ENCODE measurements at places on chromosomes 7 and 10.

DNA sequence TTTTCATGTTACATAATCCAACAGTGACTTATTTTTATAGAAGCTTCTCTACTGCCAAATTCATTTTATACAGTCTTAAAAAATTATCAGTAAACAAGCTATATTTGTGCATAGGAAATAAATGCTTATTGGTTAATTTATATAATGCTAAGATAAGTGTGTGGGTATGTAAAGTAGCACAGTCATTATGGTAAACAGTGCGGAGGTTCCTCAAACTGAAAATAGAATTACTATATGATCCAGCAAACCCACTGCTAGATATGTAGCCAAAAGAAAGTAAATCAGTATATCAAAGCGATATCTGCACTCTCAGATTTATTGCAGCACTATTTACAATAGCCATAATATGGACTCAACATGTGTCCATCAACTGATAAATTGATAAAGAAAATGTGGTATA, 71.1 kb downstream of the ATRNL1 start:
- DNase-seq: no peak

GRCh38 chr7:74612015-74612829, 45.3 kb upstream of the GTF2I start:
- peak; percentile 55 for DNase-seq

GRCh38 chr10:130932326-130933007, 379.1 kb downstream of the TCERG1L start:
- DNase-seq: peak; percentile 61

GRCh38 chr10:62924344-62924748, 108.2 kb upstream of the EGR2 start:
- DNase-seq: peak; percentile 20

GRCh38 chr10:80927419-80928078, 389.8 kb downstream of the SH2D4B start:
- DNase-seq: no peak

DNA sequence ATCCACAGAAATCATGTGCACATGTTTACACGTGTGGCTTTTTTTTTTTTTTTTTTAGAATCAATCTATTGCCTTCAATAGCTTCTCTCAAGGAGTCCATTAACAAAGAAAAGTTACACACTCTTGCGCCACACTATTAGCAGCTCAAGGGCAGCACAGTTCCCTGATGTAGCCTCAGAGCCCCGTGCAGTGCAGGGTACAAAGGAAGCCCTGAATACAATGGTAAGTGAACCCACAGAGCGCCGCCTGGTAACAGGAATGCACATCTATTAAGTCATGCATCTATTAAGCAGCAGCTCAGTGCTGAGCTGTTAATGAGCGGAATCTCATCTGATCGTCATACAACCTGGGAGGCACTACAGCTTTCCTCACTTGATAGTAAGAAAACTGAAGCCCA, 113.7 kb upstream of the PDLIM1 start:
- DNase-seq: no peak

DNA sequence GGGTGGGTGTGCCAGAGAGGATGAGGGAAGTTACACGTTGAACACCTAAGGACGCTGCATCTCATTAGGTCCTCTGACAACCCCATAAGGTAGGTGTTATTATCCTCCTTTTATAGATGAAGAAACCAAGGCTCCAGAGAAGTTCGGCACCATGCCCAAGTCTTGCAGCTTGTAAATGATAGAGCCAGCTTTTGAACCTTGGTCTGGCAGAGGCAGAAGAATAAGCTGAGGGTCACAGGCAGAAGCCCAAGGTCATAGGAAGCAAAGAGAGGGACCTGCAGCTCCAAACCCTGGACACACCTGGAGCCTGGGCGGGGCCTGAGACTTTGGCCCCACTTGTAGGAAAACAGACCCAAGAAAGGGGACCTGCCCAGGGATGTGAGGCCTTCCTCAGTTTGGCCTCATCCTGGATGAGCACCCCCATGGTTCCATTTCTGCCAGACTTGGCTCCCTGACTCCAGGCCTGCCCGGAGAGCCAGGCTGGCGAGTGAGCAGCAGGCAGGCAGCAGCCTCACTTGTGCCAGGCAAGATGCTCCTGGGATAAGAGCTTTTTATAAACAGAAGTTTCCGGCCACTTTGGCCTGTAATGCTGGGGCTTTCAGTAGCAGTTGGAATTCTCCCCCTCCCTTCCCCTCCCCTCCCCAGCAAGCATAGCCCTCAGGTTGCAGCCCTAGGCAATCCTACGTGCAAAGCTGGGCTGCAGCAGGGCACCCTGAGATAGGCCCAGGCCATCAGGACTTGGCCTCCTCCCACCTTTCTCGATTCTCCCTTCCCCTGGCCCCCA, 2.4 kb downstream of the KCNH2 start:
- DNase-seq: no peak

GRCh38 chr7:143288836-143289235, 685 bp downstream of the CASP2 start:
- DNase-seq: no peak

DNA sequence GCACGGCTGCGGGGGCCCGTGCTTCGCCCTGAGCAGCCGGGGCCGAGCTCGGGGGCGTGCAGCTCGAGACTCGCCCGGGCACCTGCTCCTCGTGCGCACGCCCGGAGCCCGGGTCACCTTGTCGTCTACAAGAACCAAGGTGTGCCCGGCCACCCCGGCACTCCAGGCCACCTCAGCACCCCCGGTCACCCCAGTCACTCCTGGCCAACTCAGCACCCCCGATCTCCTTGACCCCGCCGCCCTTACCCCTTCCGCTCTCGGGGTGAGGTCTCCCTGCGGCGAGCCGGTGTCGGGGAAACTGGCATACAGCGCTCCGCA, 268 bp upstream of the IGFBP3 start:
- peak; percentile 71 for DNase-seq

GRCh38 chr10:70607936-70608335, 5.4 kb upstream of the PRF1 start:
- DNase-seq: no peak

DNA sequence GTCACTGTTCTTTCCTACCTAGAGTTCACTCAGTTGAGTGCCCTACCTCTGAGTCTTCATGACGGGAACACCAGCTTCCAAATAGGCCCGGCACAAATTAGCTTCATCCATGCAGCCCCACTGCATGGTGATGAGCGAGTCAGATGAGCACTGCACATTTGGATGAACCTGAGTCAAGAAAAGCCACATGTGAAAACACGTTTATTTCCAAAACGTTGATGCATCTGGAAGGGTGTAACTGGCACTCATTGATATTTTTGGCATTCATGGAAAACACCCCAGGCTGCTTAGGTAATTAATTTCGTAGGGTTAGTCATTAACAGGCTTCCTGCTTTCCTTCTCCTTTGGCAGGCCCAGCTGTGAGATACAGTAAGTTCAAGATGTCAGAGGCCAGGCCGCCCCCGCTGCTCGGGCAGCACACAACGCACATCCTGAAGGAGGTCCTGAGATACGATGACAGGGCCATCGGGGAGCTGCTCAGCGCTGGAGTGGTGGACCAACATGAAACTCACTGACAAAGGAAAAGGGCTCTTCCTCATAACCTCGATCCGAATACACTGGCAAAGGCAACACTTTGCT, 725.2 kb downstream of the SUGCT start:
- no peak for DNase-seq

- no peak for DNase-seq
These were observed at the start of gene UTF1 for GRCh38 chr10:133230044-133230361. Gene UTF1, plus strand, starts transcription at chr10:133230217. Its CDS starts 72 bp downstream, at chr10:133230289.

GRCh38 chr10:80163741-80164341, 31.3 kb downstream of the PLAC9 start:
- no peak for DNase-seq

DNA sequence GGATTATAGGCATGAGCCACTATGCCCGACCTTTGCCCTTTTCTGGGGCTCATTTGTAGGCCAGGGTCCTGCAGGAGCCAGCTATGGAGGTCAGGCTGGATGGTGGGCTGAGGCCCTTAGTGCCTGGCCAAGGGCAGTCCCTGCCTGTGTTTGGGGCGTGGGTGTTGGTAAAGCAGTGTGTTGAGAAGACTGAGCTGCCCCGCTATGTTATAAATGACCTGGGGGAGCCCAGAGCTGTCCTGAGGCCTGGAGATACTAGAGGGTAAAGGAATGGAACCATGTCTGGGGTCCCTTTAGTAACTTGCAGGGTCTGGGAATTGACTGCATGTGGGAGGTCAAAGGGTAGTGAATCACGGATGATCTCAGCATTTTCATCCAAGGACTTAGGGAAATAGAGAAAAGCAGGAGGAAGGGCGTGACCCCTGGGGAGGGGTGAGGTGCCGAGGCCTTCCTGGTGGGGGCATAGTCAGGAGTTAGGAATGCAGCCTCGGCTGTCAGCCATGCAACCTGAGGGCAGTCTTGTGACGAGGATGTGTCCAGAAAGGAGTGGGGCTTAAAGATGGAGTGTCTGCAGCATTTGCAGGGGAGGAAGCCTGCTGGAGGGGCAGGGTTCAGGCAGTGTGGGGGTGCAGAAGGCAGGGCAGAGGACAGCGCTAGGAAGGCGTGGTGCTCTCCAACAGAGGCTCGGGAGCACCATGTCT, 31.5 kb downstream of the TMEM248 start:
- DNase-seq: no peak

- DNase-seq: no peak
These were observed 84.6 kb downstream of the XPNPEP1 start for GRCh38 chr10:109838592-109839244.

GRCh38 chr7:133850497-133851280, 276.5 kb upstream of the LRGUK start:
- DNase-seq: no peak

DNA sequence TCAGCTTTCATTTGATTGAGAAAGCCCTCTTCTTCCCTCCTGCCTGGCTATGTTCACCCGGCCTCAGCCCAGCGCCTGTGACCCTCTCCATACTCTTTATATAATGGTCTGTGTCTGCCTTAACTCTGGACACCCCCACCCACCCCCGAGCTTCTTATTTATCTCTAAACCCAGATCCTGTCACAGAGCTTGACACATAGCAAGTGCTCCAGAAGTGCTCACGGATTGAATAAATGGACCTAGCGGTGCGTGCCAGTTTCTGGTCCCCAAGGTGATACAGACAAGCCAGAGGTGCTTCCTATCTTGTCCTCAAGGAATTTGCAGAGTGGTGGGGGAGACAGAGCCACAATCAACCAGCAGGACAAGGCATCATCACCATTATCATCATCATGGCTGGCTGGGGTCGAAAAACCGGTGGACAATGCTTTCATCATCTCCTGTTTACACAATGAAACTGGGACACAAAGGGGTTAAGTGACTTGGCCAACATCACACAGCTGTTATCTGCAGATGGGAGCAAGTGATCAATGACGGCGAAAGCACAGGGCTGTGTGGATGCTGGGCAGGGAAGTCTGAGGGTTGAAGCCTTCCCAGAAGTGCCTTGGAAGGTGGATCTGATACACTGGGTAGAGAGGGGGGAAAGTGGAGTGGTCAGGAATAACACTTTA, 2.2 kb upstream of the LOXL4 start:
- DNase-seq: peak; percentile 65

GRCh38 chr10:29949411-29950011, 109.9 kb downstream of the JCAD start:
- DNase-seq: no peak

GRCh38 chr10:123016228-123016627, 7.4 kb downstream of the ACADSB start:
- no peak for DNase-seq

DNA sequence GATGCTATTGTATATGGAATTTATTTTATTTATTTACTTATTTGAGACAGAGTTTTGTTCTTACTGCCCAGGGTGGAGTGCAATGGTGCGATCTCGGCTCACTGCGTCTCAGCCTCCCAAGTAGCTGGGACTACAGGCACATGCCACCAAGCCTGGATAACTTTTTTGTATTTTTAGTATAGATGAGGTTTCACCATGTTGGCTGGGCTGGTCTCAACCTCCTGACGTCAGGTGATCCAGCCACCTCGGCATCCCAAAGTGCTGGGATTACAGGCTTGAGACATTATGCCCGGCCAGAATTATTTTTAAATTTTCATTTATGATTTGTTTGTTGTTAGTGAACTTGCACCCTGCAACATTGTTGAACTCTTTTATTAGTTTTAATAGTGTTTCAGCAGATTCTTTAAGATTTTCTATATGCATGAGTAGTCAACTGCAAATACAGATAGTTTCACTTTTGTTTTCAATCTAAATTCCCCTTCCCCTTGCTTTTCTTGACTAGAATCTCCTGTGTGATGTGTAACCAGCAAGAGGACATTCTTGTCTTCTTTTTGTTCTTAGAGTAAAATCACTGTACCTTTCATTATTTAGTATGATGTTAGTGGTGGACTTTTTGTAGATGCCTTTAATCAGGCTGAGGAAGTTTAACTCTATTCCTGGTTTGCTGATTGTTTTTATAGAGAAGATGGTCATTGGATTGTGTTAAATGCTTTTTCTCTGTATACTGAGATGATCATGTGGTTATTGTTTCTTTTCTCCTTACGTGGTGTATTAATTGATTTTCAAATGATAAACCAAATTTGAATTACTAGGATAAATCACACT, 27.8 kb downstream of the ZNF33A start:
- no peak for DNase-seq

GRCh38 chr10:79342295-79342761, 4.9 kb upstream of the PPIF start:
- no peak for DNase-seq

DNA sequence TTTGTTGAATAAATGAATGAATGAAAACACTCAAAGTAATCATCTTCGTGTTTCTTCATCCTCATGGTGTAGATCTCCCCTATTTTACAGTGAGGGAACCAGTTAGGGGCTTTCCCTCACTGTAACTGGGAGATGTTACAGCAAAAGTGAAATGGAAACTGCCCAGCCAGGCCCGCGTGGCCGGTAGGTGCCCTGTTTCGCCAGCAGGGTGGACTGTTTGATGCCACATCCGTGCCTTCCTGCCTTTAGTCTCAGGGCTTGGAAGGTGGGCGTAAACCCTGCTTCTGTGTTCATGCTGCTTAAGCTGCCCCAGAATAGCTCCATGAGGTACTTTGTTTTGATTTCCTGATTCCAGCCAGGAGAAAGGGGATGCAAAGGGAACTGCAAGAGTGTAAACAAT, 268.8 kb downstream of the PLXNA4 start:
- no peak for DNase-seq

- no peak for DNase-seq
These were observed 733.9 kb upstream of the PHF14 start for GRCh38 chr7:10239695-10240345.

- DNase-seq: no peak
These were observed 61.1 kb upstream of the EZH2 start for GRCh38 chr7:148944935-148945934.

GRCh38 chr7:32564542-32564941, 69.3 kb downstream of the AVL9 start:
- DNase-seq: no peak

DNA sequence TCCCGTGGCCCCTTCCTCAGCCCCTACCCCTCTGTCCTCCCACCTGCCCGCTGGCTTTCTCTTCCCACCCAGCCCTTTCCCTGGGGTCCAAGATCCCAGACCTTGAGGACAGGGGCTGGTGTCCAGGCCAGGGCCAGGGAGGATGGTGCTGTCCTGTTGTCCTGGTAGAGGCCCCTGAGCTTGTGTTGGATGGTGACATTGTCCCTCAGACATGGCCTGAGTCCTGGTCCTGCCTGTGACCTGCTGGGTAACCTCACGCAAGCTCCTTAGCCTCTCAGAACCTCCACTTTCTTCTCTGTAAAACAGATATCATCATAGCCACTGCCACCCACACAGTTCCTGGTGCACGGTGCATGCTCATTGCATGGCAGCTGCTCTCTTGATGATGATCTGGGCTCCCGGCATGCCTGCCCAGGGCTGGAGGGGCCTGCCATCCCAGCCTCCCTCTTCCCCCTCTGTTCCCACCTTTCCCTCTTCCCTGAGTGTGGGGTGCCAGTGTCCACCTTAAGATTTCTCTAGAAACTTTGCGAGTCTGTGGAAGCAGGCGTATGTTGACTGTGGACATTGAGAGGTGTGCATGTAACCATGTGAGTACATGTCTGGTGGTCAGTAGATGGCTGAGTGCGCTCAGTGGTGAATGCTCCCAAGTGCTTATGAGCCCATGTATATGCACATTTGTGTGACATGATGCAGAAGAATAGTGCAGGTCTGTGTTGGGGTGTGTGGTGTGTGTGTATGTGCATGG, 60.4 kb downstream of the NEURL1 start:
- DNase-seq: no peak
